Left ventricle myocardium superior (tissue), 1 donor: ENCODE measurements at places on chromosomes 6 and 20. TPM values are rescaled to one million over a fixed set of nuclear protein-coding genes. Genes with fewer than 3 reads are reported as not detected.

DNA sequence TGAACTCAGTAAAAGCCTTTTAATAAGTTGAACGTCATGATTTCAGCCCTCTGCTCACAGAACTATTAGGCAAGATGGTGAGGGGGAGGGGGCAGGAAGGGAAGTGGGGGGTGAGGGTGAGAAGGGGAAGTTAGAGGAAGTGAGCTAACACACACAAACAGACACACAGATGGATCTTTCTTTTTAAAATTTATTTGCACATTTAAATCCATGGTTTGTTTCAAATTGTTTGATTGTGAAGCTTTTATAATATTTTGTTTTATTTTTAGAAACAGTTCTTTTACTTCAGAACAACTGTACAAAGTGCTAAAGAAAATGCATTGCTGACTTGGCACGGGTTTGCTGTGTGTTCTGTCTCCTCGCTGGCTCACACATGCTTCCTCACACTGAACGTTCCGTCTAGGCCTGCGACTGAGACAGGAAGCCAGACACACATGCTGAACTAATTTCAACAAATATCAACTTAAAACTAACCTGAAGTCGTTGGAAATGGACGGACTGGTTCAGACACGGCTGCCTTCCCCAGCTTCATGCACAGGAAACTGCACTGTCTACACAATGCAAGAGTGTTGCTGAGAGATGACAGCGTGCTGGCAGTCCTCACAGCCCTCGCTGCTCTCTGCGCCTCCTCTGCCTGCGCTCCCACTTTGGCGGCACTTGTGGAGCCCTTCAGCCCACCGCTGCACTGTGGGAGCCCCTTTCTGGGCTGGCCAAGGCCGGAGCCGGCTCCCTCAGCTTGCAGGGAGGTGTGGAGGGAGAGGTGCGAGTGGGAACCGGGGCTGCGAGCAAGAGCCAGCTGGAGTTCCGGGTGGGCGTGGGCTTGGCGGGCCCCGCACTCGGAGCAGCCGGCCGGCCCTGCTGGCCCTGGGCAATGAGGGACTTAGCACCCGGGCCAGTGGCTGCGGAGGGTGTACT is 8.1 kb upstream of the ZBP1 start:
- DNase-seq = peak; percentile 49

ZNF334 gene
- total RNA-seq = 0.52 TPM

- DNase-seq = no peak
Observed at GRCh38 chr20:20480689-20481088, 112.8 kb downstream of the INSM1 start.

- no peak for DNase-seq
Observed at GRCh38 chr6:145903356-145904102, 60.6 kb downstream of the SHPRH start.

BTN1A1 gene
- not detected for total RNA-seq

DNA sequence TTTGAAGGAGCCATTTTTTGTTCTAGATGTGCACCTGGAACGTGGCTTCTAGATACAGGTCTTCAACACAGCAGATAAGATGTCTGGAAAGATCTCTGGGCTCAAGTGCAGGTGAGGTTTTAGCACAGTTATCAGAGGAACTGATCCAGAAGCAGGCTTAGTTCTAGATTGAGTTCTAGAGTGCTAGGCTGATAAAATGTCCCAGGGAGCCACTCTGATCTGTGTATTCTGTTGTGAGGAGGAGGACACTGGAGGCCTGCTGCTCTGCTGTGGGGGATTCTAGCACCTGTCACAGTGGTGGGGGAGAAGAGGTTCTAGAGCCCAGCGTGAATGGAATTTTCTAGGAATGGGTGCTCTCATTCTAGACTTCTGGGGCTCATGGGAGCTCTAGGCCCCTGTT is 12.0 kb upstream of the CCM2L start:
- DNase-seq = no peak

BHLHE23 gene
- not detected for total RNA-seq

DNA sequence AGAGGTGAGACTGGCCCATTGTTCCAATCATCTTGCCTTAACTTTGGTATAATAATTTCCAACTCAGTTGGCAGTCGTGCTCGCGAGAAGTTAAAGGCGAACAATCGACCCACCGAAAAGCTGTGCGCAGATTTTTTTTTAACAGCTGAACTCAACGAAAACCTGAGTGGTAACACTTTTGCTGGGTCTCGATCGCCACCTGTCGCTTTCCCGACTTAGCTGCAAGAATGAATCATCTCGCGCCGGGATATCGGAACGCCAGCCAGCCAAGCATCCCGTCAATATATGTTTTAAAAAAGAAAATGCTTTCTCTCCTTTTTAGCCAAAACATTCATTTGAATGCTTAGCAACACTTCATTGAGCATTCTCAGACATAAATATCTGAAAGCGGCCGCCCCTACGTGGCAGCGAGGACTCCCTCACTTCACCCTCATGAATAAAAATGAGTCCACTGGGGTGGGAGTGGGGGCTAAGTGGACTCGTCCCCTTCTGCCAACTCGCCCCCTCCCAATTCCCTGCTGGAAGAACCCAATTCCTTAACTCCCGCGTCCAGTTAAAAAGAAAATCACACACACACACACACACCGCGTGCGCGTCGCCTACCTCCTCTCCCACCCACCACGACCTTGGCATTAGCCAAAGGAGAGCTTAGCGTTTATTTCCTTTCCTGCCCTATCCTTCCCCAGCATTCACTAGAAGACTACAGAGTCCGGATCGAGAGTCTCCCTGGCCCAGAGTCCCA is 1.5 kb downstream of the COL12A1 start:
- peak; percentile 74 for DNase-seq

NTSR1 gene
- not detected for total RNA-seq

DNA sequence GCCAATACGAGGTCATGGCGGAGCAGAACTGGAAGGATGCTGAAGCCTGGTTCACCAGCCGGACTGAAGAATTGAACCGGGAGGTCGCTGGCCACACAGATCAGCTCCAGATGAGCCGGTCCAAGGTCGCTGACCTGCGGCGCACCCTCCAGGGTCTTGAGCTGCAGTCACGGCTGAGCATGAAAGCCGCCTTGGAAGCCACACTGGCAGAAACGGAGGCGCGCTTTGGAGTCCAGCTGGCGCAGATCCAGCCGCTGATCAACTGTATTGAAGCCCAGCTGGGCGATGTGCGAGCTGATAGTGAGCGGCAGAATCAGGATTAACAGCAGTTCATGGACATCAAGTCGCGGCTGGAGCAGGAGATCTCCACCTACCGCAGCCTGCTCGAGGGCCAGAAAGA is 296.9 kb downstream of the OGFRL1 start:
- peak; percentile 22 for DNase-seq
